Stimulated activated CD8-positive, alpha-beta memory T cell treated with anti-CD3 and anti-CD28 coated beads, Interleukin-2, amount 100 ng/mL, for 1 hour (primary cell): ENCODE measurements at places on chromosomes 3 and 15.

DNA sequence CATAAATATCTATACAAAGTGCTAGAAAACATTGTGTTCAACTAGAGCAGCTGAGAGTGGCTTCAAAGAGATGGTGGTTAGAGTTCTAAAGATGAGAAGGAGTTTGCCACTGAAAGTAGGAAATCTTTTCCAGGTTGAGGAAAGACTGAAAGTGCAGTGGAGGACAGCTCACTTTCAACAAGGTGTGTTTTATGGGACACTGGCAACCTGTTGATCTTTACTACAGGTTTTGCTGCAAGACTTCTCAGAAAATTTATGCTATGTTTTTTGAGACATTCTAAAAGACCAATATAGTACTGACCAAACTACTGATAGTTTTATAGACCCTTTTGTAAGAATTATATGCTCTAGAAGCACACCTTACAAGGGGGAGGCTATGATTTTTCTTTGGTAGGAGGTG lies 3.8 kb downstream of the CHRNA7 start:
- no peak for DNase-seq

DNA sequence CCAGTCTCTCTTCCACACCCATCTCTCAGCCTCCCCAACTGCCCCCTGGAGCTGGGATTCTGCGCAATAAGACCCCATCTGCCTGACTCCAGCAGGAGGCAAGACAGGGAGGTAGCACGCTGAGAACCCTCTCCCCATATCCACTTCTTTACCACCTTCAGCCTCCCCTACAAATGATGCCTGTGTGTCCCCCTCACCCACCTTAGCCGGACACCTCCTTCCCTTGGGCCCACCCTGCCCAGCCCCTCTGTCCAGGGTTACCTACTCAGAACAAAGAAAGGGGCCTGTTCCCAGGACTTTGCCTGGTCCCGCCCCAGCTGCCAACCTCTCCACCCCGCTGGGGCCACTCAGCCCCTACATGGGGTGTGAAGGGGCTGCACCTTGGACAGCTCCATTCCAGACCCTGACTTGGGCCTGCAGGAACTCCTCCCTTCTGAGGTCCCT lies 40.8 kb upstream of the ATP2B2 start:
- no peak for DNase-seq

DNA sequence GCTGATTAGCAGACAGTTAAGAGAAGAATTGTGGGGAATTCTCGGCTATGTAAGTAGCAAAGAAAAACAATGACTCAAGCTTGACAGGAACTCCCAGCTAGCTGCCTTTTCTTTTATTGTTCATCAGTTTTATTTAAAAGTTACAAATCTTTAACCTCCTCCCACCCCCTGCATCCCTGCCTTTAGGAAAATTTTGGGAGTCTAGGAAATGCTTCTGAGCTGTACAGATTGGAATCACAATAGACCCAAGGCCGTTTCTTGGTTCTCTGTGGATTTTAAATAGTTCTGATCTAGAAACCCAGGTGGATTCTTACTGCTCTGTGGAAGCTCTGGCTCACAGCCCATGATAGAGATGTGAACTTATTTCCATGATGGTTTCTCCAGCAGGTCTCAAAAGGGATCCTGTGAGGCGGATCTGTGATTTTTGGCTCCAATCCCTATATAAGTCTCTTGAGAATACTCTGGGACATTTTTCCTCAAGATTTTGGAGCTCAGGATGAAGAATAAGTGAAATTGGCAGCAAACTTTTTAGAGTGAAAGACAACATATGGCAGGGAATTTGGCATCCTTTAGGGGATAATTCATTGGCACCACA lies 312.3 kb downstream of the EPHA3 start:
- DNase-seq = no peak

DNA sequence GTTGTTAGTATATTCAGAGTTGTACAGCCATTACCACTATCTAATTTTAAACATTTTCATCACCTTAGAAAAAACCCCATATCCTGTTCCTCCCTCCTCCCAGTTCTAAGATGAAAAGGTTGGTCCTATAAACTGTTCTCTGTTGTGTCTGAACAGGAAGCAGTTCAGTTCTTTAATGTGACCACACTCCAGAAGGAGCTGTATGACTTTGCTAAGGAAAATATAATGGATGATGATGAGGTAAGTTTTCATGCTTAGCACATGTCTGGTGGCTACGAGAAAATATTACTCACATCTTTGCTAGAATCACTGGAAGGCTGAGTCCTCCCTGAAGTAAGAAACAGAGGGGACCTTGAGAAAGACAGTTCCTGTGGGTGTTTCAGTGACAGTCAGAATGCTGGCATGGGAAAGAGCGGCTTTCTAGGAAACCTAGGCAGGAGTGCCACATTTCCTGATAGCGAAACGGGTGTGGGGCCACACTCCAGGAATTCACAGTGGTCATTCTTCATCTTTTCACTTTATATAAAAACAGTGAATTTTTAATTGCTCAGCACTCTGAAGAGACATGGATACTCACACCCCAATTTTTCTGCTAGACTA lies 20.3 kb downstream of the CRTAP start:
- no peak for DNase-seq

DNA sequence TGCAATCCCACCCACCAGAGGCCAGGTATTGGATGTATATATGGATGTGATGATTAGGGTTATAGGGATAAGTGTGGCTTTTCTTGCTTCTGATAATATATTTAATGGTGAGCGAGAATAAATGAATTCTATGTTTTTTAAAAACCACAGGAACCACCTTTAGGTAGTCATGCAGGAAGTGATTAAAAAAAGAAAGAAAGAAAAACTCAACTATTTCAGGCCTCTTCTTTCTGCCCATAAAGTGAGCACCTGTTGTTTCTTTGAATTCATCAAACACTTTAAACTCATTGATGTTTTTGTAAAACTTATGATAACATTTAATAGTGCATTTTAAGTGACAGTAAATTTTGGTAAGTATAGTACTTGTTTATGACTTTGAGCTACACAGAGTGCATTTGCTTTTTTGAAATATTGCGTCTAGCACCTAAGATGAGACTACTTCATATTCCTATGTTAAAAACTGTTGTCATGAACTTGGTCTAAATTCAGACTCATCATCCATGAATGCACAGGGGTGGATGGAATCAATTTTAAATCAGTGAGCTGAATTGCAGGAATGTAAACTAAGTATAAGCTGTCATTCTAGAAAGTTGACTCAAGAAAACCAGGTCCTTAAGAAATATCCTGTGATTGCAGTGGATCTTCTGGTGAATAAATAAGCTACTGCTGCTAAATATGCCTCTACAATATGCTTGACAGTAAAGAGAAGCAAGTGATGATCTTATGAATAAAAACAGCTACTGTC lies 764.4 kb upstream of the NECTIN3 start:
- no peak for DNase-seq

- DNase-seq = no peak
These were observed 66.3 kb upstream of the CRTC3 start for GRCh38 chr15:90463381-90463780.

GRCh38 chr15:83283138-83283812 lies 1.2 kb downstream of the BNC1 start:
- DNase-seq = no peak

- no peak for DNase-seq
These were observed 294.0 kb upstream of the SOX2 start for GRCh38 chr3:181417748-181418147.

DNA sequence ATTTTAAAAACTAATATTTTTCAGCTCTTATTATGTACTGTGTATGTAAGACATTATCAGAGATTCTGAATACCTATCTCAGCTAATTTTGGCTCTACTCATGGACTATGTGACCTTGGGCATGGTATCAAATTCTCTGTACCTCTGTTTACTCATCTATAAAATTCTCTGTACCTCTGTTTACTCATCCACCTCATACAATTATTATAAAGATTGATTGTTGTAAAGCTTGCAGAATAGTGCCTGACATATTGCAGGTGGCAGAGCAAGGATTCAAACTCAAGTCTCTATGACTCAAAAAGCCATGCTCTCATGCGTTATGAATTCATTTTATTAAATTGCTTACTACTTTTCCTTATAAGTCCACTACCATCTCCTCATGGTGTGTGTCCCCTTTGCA lies 151.9 kb upstream of the ARL6 start:
- no peak for DNase-seq

DNA sequence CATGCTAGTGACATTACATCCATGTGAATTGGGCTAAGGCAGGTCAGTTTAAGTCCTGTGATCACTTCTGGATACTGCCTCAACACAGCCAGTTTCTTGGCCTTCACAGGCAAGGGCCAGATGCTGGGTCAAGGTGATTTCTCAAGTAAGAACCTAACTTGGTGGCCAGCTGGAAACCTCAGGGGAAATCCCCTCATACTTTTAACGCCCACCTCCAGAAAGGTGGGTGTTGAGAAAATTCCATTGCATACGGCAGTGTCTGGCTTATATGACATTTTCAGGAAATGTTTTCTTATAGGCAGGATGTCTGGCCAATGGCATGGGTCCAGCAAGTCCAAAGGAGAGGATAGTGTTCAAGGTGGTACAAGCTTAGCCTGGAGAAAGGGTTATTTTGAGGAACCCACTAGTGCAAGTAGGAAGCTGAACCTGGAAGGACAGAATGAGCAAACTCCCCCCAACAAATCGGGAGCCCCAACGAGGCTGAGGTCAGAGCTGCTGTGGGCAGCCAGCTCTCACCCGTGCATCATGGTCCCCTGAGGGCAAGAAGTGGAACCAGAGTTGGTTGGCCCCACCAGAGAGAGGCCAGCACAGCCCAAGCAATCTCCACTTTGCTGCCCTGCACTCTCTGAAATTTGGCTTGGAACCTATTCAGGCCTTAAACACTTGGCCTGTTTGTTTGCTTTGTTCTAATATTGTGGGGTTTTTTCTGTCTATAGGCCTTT lies 135.4 kb downstream of the PDE8A start:
- no peak for DNase-seq

GRCh38 chr15:77160562-77161478 lies 89.9 kb upstream of the TSPAN3 start:
- DNase-seq = no peak

- no peak for DNase-seq
These were observed 16.3 kb downstream of the CSPG4 start for GRCh38 chr15:75696311-75696720.

DNA sequence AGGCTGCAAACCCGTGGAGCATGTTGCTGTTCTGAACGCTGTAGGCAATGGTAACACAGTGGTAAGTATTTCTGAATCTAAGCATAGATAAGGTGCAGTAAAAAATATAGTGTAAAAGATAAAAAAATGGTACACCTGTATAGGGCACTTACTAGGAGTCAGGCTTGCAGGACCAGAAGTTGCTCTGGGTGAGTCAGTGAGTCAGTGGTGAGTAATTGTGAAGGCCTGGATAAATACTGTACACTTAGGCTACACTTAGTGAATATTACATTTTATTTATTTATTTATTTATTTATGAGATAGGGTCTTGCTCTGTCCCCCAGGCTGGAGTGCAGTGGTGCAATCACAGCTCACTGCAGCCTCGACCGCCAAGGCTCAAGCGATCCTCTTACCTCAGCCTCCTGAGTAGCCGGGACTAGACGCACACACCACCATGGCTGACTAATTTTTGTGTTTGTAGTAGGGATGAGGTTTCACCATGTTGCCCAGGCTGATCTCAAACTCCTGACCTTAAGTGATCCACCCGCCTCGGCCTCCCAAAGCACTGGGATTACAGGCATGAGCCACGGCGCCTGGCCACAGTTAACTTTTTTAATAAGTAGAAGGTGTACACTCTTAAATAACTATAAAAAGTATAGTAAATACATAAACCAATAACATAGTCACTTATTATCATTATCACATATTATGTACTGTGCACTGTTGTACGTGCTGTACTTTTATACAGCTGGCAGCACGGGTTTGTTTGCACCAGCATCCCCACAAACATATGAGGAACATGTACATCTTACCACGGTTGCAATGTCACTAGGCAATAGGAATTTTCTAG lies 155.1 kb downstream of the IGF1R start:
- DNase-seq = no peak

GRCh38 chr3:143121241-143122088 lies 1.9 kb downstream of the CHST2 start:
- DNase-seq = peak; percentile 47

DNA sequence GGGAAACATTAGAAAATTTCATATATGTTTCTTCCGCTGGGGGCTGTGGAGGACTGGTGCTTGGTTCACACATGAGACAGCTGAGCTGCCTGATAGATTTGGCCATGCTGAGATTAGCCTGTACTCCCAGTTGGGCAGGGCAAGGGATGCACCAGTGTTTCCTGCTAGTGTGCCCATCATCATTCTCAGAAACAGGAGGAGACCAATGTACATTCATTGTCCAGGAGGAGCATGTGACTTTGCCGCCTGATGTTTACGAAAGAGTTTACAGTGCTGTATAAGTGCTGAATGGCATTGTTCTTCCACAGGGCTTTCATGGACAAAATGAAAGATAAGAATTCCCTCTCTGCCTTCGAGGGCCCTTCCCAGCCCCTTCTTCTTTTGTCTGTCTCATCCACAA lies 311.1 kb upstream of the THBS1 start:
- no peak for DNase-seq

DNA sequence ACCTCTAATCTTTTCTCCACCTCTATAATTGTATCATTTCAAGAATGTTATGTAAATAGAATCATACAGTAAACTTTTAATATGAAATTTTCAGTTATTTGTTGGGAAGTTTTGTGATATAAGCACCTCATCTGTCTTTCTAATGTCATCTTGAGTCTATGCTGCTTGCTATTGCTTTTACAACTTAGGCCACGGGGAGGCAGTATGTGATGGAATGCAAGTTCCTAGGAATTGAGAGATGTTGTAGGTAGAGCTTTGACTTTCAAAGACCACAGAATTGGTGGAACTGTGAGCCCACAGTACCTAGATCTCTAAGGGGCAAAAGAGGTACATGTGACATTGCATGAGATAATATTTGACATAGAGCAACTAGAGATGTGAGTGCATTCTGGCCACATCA lies 328.3 kb downstream of the MFSD1 start:
- DNase-seq = no peak

- DNase-seq = no peak
These were observed 169.1 kb downstream of the NSMCE3 start for GRCh38 chr15:29100486-29101000.

GRCh38 chr15:73822998-73823397 lies 50.4 kb upstream of the TBC1D21 start:
- DNase-seq = no peak

- DNase-seq = no peak
These were observed 228.3 kb upstream of the ZBTB20 start for GRCh38 chr3:115375362-115375761.

DNA sequence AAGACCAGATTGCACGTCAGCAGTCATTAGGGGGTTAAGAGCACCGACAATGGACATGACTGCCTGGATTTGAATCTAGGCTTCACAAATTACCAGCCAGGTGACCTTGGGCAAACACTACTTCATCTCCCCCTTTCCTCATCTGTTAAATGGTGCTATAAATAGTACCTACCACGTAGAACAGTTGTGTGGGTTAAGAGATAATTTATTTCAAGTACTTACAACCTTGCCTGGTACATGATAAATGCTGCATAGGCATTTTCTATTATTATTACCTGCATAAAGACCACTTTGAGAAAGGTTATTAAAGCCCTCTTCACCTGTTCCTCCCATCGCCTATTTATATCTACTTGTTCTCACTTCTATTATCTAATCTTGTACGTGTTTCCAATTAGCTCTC lies 64.7 kb downstream of the BTD start:
- DNase-seq = no peak

- DNase-seq = no peak
These were observed 122.8 kb downstream of the DNAH12 start for GRCh38 chr3:57421336-57421735.

GRCh38 chr15:43329217-43329959 lies 985 bp downstream of the LCMT2 start:
- no peak for DNase-seq

GRCh38 chr3:52333869-52334557 lies 17.9 kb downstream of the DNAH1 start:
- no peak for DNase-seq
